LHCN-M2 (cell line): ENCODE measurements at places on chromosomes 7 and 10.
A peak's percentile ranks its signal among the peaks of the same experiment; 100 is the strongest.

DNA sequence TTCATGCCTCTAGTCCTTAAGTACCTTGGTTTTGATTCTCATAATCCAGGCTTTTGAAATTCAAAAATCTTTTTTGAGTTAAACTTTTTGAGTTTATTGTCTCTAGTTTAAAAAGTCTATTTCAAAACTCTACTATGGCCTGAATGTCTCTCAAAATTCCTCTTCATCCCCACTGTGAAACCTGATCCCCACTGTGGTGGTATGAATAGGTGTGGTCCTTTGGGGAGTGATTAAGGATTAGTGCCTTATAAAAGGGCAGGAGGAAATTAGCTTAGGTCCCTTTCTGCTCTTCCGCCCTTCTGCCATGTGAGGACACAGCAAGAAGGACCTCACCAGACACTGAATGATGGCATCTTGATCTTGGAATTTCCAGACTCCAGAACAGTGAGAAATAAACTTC, 44.1 kb upstream of the JAZF1 start:
- no peak for DNase-seq

- no peak for DNase-seq
Measured at GRCh38 chr7:128435327-128435686, 20.4 kb upstream of the HILPDA start.

DNA sequence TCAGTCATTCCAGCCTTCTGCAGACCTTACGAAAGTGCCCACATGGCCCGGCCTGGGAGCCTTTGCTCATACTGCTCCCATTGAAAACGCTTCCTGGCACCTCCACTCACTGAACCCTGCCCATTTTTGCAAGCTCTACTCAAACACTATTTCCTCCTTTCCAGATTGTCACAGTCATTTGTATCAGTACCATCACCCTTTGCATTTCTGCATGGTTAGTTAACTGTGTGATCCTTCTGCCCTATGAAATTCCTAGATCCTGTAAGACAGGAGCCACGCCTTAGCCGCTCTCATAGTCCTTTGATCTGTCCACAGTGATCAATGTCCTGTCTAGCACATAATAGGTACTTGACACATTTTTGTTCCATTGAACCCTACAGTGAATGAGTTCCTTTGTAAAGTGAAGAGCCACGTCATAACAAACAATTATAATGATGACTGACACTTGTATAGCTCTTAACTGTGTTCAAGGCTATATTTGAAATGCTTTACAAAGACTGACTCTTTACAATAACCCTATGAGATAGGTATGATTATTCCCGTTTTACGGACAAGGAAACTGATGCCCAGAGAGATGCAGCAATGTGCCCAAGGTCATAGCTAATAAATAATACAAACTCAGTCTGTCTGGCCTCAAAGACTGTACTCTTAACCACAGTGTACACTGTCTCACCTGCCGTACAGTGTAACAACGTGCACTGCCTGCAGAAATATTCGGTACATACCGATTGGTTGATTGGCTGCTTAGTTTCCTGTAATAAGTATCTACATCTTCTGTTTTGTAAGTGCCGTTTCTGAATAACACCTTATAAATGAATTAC, 16.6 kb upstream of the ITIH2 start:
- no peak for DNase-seq

- DNase-seq: no peak
Measured at GRCh38 chr10:85458324-85458723, 908.3 kb downstream of the GRID1 start.

DNA sequence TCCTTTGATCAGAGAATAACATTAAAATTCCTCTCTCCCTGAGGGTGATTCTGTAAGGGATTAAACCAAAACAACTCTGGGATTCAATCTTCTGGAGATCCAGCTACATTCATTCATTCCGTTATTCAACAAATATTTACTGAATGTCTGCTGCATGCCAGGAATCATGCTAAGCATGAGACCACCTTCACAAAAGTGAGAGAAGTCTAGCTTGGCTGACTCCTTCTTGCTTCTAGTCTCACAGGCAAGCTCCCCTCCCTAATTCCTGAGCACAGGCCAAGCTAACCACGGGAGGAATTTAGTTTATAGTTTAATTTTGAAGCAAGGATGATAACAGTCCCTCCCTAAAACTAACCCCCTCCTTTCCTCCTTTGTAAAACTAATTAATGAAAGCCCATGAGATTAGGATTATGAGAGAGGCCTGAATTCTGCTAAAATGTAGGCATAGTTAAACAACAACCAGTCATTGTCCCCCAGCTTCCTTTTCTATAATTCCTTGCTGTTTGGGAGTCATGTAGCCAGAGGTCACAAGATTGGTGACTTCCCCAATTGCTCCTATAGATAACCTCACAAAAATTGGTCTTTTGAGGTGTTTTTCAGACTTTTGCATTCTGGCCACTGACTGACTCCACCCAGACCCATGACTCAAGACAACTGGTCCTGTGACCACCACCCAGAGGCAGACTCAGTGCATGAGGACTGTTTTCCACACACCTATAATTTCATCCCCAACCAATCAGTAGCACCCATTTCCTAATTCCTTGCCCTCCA, 113.5 kb downstream of the ITGB8 start:
- DNase-seq: no peak

DNA sequence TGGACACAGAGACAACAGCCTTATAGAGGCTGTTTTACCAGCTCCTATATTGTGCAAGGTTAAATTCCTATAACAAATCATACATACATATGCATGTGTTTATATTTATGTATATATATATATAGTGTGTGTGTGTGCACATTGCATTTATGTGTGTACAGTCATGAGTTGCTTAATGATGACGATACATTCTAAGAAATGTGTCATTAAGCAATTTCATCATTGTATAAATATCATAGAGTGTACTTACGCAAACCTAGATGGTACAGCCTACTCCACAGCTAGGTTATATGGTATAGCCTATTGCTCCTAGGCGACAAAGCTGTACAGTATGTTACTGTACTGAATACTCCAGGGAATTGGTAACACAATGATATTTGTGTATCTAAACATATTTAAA, 30.1 kb upstream of the TNKS2 start:
- no peak for DNase-seq

DNA sequence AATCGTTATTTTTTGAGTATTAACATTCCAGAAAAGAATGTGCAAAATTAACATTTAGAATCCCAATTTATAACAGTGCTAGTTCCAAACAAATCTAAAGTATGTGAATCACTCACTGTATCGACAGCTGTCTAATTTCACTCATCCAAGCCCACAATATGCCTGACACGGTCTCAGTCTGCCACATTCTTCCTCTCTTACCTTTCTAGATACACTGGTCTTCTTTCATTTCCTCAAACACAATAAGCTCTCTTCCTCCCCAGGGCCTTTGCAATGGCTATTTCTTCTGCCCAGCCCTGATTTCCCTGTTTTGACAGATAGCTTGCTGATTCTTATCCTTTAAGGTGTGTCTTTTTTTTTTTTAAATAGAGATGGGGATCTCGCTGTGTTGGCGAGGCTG, 48.8 kb downstream of the UBE2H start:
- peak; percentile 41 for DNase-seq

- no peak for DNase-seq
Measured at GRCh38 chr10:15118615-15119014, 21.5 kb downstream of the RPP38 start.

- no peak for DNase-seq
Measured at GRCh38 chr7:50216626-50217025, 87.9 kb upstream of the IKZF1 start.

GRCh38 chr10:18233775-18234174, 93.6 kb downstream of the CACNB2 start:
- no peak for DNase-seq

GRCh38 chr10:79229071-79229541, 118.2 kb upstream of the PPIF start:
- DNase-seq: no peak

DNA sequence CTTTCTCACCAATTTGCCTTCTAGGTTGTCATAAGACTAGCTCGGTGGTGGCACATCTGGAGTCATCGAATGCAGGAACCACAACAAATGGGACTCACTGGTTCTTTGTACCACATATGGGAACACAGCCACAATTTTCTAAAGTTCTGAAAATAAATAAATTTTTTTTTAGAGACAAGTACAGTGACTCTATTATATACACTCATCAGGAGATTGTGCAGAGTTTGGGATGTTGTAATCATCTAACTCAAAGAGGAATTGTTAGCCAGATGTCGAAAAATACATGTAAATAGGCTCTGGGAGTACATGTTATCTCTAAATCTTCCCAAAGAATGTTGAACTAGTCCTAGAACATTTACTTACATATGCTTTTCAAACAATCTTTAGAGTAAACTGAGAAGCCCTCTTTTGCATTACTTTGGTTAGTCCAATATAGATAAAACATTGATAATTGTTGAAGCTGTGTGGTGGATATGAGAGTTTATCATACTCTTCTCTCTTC, 19.6 kb upstream of the SEPTIN7 start:
- DNase-seq: no peak

DNA sequence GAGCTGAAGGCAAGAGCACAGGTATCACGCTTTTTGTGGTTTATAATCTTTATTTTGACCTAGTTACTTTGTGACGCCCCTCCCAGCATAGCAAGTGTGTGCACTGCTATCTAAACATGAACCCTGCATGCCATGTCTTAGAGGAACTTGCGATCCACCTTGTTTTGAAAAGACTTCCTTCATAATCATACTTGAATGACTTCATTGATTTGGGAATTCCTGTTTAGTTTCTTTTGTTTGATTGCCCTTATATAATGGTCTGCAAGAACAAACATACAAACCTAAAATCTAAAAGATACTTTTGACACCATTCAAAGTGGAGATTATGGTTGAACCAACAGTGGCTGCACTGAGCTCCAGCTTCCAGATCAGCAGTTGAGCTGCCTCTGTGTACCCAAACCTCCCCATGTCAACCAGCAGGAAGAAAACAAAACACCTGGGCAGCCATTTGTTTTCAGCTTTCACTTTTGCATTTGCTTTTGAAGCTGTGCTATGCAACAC, 132.6 kb downstream of the CELF2 start:
- no peak for DNase-seq

GRCh38 chr10:45471531-45472310, 97.7 kb downstream of the ALOX5 start:
- DNase-seq: no peak

GRCh38 chr10:5184987-5185775, at the start of gene AKR1C8:
Gene AKR1C8 (minus strand): TSS chr10:5185150. CDS start chr10:5185104, 46 bp downstream.
- peak; percentile 4 for DNase-seq

DNA sequence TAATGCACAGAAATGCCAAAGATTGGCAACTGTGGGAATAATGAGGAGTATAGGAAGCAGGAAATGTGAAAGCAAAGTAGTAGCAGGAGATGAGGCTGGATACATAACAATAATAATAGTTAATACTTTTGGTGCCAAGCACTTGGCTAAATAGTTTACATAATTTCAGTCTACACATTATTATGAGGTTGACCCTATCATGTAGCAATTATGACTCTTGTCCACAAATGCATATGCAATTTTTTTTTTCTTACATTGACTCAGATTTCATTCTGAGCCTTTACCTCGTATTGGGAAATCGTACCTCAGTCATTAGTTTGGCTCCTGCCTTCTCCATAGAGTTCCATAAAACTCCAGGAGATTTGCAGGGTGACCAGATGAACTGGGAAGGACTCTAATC, 219.9 kb downstream of the SUGCT start:
- no peak for DNase-seq

GRCh38 chr10:17785276-17785930, 23.7 kb upstream of the MRC1 start:
- DNase-seq: peak; percentile 63

- DNase-seq: no peak
Measured at GRCh38 chr7:14288701-14289100, 299.2 kb upstream of the ETV1 start.

DNA sequence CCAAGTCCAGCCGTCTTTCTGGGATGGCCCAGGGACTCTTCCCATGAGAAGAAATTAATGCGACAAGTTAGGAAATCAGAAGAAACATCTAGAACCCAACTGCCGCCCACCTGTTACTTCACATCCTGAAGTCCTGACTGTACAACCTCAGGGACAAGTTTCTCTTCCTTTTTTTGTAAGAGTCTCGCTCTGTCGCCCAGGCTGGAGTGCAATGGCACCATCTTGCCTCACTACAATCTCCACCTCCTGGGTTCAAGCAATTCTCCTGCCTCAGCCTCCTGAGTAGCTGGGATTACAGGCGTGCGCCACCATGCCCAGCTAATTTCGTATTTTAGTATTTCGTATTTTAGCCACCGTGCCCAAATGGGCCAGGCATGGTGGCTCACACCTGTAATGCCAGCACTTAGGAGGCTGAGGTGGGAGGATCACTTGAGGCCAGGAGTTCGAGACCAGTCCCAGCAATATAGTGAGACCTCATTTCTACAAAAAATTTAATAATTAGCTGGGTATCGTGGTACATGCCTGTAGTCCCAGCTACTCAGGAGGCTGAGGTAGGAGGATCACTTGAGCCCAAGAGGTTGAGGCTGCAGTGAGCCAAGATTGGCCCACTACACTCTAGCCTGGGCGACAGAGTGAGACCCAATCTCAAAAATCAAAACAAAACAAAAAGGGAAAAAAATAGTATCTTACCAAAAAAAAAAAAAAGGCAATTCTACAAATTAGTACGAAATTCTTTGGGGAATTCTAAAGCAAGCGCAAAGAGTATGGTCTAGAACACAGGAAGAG, 20.8 kb downstream of the LAT2 start:
- no peak for DNase-seq

GRCh38 chr10:3173171-3173878, 743 bp upstream of the PITRM1 start:
- no peak for DNase-seq

- DNase-seq: no peak
Measured at GRCh38 chr10:98617906-98618520, 171.3 kb upstream of the HPS1 start.

- DNase-seq: peak; percentile 39
Measured at GRCh38 chr7:29113384-29114102, 32.8 kb downstream of the CPVL start.

GRCh38 chr7:151777908-151778670, 98.8 kb downstream of the PRKAG2 start:
- DNase-seq: no peak

DNA sequence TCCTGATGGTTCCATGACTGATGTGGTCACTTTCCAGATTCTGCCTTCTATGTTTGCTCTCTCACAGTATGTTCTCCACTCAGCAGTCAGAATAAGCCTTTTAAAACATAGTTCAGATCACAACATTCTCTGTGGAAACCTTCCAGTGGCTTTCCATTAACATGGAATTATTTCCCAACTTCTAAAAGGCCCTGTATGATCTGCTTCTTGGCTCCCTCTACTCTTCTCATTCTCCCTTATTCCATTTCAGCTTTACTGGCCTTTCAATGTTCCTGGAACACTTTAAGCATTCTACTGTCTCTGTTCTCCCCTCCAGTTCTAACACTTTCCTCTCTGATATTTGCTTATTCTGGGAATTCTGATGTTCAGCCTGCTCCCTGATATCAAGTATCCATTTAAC, 325.6 kb downstream of the THSD7A start:
- no peak for DNase-seq

- DNase-seq: no peak
Measured at GRCh38 chr7:102289057-102289456, 2.4 kb downstream of the SH2B2 start.

GRCh38 chr10:88996927-88997326, 6.3 kb downstream of the FAS start:
- no peak for DNase-seq

- no peak for DNase-seq
Measured at GRCh38 chr10:95508730-95509129, 52.4 kb downstream of the SORBS1 start.
